Activated T-cell treated with anti-CD3 and anti-CD28 coated beads for 1 hour (primary cell): ENCODE measurements at places on chromosomes 7 and 10.

DNA sequence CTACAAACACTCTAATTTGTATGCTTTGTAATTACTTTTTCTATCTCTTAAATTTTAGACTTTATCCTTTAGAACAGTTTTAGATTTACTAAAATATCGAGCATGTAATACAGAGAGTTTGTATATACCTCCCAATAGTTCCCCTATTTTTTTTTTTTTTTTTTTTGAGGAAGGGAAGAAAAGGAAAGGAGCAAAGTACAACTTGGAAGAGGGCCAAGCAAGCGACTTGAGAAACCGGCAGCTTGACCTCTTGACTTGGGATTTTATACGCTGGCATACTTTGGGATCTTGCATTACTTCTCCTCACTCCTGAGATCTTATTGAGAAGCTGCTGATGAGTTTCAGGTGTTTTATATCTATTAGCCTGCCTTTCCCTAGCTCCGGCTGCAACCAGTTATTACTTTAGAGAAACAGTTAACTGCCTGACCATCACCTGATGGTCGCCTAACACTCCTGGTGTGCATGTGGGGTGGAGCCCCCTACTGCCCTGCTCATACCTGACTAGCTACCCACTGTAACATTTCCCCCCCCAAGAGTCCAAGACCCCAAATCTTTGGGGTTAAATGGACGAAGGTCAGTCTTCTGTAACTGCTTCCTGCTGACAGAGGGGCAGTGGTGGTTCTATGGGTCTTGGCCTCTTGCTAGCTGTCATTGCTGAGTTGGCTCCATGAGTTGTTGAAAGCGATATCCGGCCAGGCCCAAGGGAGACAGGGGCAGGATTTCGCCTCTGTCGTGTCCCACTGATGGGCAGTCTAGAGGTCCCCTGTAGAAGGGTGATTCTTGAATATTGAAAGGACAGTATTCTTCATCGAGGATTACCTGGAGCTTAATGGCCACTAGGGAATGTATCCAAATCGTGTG, 28.5 kb downstream of the MKLN1 start:
- no peak for DNase-seq

GRCh38 chr10:57955076-57955475, 312.6 kb downstream of the IPMK start:
- DNase-seq, result no peak

DNA sequence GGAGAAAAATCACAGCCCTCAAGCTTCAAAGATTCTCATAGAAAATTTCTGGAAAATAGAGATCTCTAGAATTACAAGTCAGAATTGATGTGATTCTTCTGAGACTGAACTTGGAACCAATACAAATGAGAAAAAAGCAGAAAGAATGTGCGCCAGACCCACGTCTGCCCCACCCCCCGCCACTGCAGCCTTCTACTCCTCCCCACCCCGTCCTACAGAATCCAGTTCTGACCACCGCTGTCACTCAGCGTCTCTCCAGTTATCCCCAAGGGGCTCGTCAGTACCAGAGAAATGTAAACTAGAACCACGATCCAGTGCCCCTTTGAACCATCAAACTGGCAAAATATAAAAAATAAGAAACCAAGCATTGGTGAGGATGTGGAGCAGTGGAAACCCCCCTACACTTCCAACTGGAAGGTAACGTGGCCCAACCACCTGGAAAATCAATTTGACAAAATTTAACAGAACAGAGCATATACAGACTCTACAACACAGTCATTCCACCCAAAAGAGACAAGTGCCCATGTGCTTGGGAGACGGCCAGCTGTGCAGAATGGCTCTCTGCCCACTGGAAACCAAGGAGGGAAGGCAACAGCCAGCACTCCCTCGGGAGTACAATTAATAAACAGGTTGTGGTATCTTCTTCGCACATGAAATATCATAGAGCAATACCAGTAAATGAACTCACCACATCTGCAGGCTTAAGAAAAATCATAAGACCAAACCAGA, 397.9 kb downstream of the TNS3 start:
- no peak for DNase-seq

- no peak for DNase-seq
Measured at GRCh38 chr10:127774766-127775559, 38.0 kb downstream of the FOXI2 start.

DNA sequence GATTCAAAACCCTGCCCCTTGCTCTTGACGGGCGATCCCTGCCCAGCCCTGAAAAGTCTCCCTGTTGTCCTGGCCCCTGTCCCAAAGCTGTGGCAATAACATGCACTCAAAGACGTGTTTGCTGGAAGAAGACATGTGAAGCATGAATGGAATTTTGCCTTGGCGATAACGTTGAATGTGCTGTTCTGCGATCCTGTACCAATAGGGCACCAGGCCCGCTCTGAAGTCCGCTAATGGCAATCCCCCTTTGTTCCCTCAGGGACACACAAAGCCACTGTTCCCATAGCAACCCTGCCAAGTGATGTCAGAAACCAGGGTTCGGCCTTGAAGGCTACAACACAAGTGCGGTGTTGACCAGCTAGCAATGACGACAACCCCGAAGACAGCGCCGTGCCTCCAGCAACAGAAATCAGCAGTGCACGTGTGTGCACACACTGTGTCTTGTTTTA, 284.6 kb downstream of the KLF6 start:
- no peak for DNase-seq

DNA sequence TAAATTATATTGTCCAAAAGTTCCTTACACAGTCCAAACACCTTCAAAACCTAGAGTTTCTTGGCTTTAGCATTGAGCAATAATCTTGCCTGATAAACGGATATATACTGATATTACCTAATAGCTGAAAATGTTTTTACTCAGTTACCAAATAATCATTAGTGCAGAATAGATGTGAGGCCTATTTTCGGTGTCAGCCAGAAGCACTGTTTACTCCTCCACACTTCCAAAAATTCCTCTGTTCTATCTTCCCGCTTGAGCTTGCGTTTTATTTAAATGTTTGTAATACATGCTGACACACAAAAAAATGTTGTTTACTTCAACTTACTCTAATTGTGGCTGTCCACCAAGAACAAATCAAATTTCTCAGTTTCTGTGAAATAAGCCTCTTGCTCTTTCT, 606.2 kb upstream of the TEX47 start:
- no peak for DNase-seq
